Stimulated activated CD8-positive, alpha-beta memory T cell treated with anti-CD3 and anti-CD28 coated beads, Interleukin-4, amount 100 ng/mL, for 4 hours (primary cell): ENCODE measurements at places on chromosomes 2 and 18.

GRCh38 chr2:14684516-14684915, 52.0 kb downstream of the LRATD1 start:
- DNase-seq, result no peak

GRCh38 chr2:181836583-181836982, 54.9 kb upstream of the ITPRID2 start:
- no peak for DNase-seq

GRCh38 chr2:203797712-203798111, 69.9 kb upstream of the CTLA4 start:
- DNase-seq, result no peak

GRCh38 chr2:88838165-88838635, 146.7 kb downstream of the RPIA start:
- no peak for DNase-seq

GRCh38 chr2:48417856-48418838, 111.8 kb upstream of the STON1 start:
- DNase-seq, result no peak

- no peak for DNase-seq
These were observed 182.0 kb upstream of the TRIB2 start for GRCh38 chr2:12534646-12535263.

DNA sequence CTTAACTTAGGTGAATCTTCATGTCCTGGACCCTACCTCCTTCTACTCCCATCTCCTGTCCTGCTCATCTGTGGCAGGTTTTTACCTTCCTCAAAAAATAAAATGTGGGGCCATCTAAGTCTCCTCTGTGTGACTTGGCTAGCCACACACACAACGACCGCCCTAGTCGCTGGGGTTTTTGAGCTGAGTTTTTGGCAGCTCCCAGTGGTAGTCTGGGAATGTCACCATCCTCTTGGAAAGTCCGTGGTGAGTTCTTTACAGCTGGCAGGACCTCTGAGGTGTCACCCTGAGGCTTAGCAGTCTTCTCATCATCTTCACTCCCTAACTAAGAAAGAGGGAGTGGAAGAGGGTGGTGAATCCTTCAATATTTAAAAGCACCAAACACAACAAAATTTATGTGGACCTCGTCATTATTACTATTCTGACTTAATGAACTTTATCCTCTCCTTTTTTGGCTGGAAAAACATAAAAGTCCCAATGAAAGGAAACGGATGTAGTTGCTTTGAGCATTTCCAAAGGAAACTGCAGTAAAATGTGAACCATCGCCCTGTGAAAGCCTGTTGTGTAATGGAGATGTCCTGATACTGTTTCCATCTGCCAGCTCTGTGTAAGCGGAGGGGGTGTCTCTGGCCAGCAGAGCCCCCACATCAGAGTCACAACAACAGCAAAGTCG, 78.6 kb downstream of the VAPA start:
- no peak for DNase-seq
